ENCODE measurements at places on chromosomes 5 and 9.

DNA sequence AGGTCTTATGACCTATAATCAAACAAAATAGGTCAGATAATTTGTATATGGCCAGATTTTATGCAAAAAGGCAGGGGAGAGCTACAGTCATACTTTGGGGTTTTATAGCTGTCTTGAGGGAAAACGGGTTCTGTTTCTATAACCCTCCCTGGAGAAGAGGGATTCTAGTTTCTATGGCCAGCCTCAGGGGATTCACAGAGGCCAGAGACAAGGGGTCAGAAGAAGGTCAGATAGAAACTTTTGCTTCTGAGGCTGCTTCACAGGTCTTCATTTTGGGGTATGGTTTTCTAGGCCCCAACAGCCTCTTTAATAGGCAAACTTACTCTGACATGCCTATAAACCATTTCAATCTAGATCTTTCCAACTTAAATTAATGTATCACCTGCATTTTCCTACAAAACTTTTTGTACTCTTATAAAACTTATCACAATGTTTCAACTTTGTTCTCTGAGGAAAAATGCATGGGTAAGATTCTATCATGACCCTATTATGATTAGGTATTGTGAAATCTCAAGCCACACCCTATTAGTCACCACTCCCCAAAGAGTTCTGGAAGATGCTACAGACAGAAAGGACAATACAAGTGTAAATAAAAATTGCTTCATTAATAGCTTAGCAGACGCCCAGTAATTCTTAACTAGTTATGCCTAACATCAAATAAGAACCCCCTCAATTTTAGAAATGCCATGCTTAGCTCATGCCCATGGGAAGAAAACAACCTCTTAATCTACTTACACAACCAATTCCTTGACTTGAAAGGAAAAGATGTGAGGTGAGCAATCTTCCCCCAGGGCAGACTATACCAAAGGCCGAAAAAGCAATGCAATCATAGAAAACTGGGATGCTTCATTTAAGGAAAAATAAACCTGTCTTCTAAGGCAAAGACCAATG lies 396.6 kb downstream of the TLR4 start:
- DNase-seq, result no peak

DNA sequence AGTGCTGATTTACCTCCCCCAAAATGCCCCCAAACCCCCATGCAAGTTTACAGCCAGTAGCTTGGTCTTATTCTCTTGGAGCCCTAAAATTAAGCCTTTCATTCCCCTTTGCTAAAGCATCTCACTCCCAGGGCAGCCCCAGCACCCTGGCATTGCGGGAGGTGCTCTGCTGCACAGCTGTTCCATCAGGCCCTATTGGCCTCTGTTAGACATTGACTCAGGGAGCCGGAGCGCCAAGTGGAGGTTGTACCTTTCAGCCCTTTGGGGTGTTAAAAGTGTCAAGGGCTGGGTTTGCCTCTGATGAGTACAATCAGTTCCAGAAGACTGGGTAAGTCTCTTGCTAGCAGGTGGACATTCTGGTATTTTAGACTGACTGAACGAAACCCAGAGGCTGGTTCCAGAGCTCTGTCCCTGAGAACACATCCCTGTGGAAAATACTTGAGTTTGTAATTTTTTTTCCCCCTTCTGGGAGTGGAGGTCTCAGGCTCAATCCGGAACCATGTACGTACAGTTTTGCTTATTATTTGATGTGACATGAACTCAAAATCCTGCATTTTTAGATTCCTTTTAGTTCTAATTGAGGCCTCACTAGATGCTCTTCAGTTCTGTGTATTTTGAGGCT lies 102.4 kb downstream of the UBE2R2 start:
- no peak for DNase-seq

- DNase-seq, result no peak
Measured at GRCh38 chr5:113806250-113806649, 292.8 kb downstream of the YTHDC2 start.

DNA sequence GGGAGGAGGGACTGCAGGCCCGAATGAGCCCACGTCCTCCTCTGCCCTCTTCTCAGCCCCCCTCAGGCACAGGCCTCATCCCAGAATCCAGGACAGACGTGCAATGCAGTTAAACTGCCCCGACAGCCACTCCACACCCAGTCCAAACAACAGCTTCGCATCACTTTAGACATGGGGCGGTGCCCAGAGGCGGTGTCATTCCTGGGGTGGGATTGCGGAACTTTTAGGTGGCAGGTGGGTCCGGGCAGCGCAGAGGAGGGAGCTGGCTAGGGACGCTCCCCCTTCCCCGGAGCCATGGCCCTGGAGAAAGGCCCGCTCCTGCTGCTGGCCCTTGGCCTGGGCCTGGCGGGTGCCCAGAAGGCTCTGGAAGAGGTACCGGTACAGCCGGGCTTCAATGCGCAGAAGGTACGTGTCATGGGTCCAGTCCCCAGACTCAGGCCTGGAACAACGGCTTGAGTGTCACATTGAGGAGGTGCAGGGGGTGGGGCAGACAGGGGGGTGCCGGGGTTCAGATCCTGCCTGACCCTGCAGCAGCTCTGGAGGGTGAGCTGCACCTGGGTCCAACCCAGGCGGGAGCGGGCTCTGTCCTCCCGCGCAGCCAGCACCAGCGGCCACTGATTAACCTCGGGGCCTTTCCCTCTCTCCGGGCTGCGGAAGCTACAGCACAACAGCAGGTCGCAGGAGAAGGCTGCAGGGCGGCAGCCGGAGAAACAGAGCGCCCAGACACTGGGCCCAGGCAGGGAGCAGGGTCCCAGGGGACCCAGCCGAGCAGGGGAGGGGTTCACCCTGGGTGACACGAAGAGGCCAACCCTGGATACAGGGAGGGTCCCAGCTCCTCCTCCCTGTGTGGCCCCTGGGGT lies 25.2 kb downstream of the GLT6D1 start:
- DNase-seq, result no peak

DNA sequence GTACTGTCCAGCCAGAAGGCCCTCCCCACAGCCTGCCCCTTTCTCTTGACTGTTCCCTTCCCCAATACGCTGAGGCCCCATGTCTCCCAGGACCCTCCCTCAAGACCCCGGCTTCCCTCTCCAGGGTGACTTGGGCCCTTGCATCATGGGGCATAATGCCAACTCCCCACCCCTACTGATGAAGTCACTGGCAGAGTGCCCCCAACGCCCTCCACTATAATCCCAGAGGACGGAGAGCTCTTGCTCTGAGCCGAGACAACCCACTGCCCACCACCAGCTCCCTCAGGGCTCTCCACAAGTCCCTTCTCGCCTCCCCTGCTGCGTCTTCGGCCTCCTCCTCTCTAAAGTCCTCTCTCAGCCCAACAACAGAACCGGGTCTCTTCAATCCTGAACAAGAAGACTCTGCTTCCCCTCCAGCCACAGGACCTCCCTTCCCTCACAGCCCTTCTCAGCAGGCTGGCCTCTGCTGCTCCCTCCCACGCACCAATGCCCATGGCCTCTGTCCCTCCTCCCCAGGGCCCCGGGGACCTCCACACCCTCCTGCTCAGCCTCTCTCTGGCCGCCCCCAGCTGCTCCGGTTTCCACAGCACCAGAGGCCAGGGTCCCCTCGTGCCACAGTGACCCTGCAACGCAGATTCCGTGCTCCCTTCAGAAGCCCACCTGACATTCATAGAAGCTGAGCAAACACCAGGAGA lies 47.6 kb downstream of the ADAMTS2 start:
- DNase-seq, result no peak

DNA sequence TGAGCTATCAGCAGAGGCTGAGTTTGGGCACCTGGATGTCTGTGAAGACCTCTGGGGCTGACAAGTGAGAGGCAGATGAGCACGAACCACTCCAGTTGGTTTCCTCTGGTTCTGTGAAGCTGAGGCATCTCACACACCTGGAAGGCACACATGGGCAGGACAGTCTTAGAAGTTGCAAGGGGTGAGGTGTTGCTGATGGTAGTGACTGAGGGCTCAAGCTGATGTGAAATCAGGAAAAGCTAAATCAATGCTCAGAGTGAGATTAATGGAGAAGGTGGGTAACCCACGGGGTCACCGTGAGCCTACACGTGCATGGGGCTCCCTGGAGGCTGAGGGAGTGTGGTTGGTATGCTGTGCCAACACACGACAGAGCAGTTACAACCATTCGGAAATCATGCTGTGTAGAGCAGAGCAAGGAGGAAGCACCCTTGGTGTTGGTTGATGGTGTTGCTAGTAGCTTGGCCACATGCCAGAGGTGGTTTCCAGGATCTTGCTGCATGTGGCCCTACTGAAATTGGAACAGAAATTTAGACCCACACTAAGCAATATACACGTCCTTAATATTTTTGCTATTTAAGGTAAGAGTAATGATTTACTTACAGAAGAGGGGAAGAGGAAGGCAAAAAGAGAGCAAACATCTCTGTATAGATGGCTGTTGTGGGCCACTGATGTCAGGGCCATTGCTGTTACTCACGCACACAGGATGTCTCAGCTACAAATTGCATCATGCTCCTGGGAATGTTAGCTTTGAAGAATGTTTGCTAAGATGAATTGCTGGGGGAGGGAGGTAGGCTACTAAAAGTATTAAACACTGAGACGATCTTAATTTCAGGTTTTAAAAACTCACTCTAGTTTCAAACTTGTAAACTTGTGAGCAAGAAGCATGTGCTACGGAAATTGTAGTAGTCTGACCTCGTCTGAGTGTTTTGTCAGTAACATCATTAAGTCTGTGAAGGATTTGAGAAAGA lies 170.5 kb downstream of the ARHGEF28 start:
- no peak for DNase-seq

- DNase-seq, result no peak
Measured at GRCh38 chr5:4862500-4862899, 277.6 kb upstream of the ADAMTS16 start.

GRCh38 chr5:3007577-3007976 lies 256.1 kb upstream of the IRX2 start:
- DNase-seq, result no peak

Data from stimulated activated CD4-positive, alpha-beta T cell treated with anti-CD3 and anti-CD28 coated beads, TNF-alpha, amount 100 ng/mL, for 1 hour (primary cell).